ENCODE measurements at places on chromosomes 12 and 14.

DNA sequence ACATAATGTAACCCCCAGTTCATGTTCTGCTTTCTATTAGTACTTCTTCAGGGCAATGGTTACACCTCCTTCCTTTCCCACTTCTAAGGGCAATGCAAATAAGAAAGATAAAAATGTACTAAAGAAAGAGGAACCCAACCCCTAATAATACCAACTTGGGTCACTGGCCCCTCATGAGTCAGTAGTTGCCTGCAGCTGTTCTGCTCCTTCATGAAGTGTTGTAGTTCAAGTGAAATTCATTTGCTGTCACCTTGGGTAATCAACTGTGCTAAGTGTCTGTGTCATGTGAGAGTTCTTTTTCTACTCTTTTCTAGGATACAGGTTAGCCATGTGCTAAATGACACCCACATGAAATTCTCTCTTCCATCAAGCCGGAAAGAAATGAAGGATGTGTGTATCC, 91.8 kb downstream of the PLXNC1 start:
- no peak for DNase-seq

GRCh38 chr12:22879203-22879602, 254.2 kb downstream of the ETNK1 start:
- no peak for DNase-seq

DNA sequence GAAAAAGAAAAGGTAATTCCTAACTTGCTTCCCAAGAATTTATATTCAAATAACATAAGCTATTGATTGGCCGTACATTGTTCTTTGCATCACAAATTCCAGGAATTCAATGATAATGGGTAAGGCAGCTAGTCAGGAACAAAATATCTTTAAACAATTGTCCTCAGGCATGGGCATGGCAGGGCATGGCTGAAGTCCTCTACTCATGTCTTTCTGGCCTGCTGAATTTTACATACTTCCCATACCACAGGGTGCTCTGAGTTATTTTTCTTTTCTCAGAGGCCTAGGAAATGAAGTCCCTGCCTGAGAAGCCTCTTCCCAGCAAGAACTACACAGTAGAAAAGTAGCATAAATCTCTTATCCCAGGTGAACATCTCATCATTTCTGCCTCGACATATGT, 15.1 kb upstream of the DRAM1 start:
- no peak for DNase-seq

GRCh38 chr14:91350813-91351511, 66.7 kb downstream of the CCDC88C start:
- DNase-seq, result no peak

GRCh38 chr12:100959481-100959880, 164.9 kb downstream of the ANO4 start:
- DNase-seq, result peak; percentile 52

GRCh38 chr12:89319606-89320005, 32.7 kb downstream of the DUSP6 start:
- no peak for DNase-seq

DNA sequence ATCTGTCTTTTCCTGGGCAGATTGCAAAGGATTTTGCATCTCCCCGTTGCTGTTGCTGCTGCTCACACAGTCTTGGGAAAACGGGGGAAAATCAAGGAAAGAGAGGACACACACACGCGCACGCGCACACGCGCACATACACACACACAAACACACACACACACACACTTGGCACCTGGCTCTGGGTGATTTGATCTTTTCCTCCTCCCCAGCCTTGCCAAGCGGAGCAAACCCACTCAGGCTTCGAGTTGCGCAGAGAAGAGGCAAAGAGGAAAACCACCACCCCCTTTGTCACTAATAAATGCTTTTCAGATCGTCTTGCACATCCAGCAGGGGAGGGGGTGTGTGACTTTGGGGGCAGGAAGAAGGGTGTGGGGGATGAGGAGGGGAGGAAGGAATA, 965 bp upstream of the NOS1 start:
- DNase-seq, result no peak
